ENCODE measurements at places on chromosomes 11 and 22. TPM values are rescaled to one million over a fixed set of nuclear protein-coding genes. Genes with fewer than 3 reads are reported as not detected.
A peak's percentile ranks its signal among the peaks of the same experiment; 100 is the strongest.

DNA sequence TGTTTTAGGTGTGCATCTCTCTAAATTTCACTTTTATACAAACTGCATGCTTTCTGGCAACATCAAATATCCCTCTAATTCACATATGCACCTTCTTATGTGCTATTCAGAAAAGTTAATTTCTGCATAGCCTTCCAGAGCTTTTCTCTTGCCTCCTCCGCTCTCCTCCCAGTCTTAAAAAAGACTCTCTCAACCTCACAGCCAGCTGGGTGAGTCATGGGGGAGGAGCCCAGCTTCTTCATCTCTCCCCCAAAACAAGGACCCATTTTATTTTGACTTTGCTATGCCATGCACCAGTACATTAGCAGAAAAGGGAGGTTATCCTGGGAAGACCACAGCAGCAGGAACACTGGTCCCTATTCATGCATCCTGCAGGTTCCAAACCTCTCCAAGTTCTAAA is 234.4 kb downstream of the KCNA4 start:
- DNase-seq = no peak

- no peak for DNase-seq
Measured at GRCh38 chr22:46734830-46735453, 3.1 kb downstream of the CERK start.

GRCh38 chr11:26753723-26754504 is 32.1 kb upstream of the SLC5A12 start:
- DNase-seq = peak; percentile 71

DNA sequence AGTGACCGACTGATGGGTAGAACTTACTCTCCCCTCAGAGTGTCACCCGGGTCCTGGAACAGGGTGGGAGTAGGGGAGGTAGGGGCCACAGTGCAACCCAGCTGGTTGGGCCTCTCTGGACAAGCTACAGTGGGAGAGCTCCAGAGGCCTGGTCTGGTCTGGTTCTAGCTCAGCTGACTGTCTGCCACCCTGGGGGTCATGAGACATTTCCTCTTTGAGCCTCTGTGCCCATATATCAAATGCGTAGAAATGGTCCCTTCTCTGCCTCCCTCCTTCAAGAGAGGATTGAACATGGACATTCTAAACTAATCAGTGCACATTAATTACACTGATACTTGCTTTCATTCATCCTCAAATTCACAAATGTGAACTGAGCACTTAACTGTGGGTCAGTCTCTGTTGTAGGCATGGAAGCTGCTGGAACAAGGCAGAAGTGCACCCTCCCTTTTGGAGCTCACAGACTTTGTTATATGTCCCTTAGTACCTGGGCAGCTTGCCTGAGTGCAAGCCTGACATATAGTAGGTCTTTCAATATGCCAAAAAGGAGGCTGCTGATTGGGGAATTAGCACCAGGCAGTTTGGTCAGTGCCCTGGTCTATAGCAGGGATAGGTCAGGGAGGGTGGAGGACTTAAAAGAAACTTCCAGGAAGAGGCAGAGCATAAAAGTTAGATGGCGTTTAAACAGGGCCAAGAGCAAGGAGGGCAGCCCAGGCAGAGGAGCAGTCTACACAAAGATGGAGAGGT is 25.7 kb downstream of the ARHGEF17 start:
- no peak for DNase-seq

DNA sequence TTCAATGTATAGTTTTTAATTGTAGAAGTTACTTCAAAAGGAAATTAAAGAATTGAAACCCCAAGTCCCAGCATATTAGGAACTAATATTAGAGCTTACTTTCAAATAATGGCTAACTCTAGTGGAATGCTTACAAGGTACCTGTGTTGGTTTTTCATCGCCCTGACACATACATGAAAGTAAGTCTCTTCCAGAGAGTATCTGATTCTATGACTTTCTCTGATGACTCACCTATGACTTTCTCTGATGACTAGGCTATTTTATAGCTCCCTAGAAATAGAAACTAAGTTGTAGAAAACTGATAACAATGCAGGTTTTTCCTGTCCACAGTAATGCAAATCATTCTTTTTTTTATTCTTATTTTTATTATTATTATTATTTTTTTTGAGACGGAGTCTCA is 33.6 kb upstream of the MMP7 start:
- no peak for DNase-seq

DNA sequence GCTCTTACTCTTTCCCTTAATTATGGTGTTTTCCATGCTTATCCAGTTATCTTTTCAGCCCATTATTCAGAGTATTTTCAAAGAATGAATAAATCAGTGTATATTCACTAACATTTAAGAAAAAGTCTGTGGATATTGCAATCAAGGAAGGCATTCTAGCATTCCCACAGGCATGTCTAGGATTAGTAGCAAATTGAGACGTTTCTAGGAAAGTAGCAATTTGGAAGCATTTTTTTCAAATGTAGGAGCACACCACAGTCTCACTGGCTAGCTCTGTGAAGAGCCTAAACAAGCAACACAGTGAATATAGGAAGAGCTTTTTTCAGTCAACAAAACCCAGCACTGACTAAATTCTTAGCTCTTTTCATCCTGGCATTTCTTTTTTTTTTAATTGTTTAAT is 65.4 kb downstream of the CCDC34 start:
- no peak for DNase-seq

DNA sequence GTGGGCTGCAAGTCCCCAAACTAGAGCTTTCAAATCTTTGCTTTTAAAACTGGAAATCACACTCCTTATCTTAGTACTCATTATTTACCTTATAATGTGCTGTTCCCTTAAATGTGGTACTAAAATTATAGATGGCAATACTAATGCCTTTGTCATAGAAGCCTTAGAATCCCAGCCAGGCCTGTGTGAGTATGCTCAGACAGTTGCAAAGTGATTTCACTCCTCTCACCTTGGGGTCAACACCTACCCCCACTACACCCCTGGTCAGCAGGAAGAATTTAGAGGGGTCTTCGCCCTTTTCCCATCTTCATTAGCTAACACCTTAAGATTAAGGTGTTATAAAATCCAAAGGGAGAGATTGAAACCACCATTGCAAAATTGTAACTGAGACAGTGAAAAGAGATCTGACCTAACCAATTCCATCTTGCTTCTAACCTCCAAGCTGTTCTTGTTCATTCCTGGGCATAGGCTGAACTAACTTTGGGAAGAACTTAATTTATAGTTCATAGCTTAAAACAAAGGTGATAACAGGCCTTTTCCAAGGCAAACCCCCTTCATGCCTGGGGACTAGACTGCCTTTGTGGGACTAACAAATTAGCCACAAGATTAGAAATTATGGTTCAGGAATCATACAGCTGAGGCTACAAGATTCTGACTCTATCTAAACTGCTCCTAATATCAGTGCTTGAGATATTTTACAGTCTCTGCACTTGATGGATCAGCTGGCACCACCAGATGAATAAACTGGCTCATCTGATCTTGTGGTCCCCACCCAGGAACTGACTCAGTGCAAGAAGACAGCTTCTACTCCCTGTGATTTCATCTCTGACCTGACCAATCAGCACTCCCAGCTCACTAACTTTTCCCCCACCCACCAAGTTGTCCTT is 10.4 kb upstream of the MRPL17 start:
- no peak for DNase-seq

DNA sequence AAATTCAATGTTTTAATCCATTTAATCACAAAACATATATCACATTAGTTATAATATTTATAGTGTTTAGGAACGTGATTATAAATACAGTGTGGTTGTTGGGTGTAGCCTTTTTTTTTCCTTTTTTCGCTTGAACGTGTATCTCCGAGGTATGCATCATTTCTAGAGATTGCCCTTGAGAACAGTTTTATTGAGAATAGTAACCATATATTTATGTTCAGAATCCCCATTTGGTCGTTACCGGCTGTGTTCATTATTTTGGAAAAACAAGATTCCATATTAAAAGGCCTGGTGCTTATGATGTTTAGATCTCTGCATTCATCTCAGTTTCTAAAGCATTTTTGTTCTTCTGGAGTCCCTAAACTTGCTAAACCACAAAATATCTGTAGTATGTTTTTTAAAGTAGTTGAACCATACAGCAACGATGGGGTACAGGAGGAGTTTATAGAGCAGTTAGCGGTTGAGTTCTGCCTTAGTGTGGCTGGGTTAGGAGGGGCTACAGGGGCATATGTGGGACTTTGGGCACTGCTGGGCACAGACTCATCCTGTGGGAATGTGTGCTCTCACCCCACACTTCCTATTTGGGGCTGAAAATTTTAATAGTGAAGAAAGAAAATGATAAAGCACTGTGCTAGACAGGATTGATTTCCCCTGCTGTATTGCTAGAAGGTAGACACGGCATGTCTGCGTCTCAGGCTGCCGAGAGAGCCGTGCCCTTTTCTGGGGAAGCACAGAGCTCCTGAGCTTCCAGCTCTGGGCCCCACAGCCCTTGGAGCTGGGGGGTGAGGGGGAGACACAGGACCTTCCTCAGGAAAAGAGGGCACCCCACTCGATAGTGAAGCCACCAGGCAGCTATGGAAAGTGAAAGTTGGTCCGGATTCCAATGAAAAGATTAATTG is 81.5 kb upstream of the PPARA start:
- no peak for DNase-seq

GRCh38 chr11:47924184-47924691 is 56.1 kb upstream of the PTPRJ start:
- DNase-seq = no peak

DNA sequence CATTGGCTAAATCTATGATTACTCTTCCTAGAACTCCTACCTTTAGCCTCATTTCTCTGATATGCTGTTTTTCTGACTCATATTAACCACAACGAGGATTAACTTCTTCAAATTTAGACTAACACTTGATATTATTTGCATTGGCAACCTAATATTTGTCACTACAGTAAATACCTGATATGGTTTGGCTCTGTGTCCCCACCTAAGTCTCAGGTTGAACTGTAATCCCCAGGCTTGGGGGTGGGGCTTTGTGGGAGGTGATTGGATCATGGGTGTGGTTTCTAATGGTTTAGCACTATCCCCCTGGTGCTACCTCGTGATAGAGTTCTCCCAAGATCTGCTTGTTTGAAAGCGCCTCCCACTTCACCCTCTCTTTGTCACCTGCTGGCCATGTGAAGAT is 17.1 kb upstream of the MED17 start:
- DNase-seq = no peak

GRCh38 chr22:50706481-50707125 is 31.4 kb upstream of the ACR start:
- DNase-seq = no peak

DNA sequence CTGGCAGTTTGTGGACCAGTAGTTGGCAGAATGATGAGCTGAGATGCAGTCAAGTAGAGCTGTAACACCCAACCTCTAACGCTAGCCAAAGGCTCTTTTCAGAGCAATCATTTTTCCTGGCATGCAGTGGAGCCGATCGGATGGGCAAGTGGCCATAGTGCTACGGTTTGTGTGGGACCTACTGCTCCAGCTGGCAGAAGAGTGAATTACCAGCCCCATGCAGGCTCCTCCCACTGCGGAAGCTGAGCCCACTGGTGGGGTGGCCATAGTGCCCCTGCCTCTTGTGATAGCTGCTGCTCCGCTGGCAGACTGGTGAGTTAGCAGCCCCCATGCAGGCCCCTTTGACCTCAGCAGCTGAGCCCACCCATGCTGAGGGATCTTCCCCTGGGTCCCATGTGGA is 27.0 kb upstream of the SC5D start:
- no peak for DNase-seq

- no peak for DNase-seq
Measured at GRCh38 chr11:115778928-115779650, 274.9 kb upstream of the CADM1 start.

GRCh38 chr11:130168105-130168504 is 8.5 kb downstream of the ST14 start:
- DNase-seq = no peak

- no peak for DNase-seq
Measured at GRCh38 chr11:130101661-130102060, 32.0 kb downstream of the APLP2 start.

GRCh38 chr11:80441821-80442220 is 1001.0 kb upstream of the TENM4 start:
- DNase-seq = no peak

DNA sequence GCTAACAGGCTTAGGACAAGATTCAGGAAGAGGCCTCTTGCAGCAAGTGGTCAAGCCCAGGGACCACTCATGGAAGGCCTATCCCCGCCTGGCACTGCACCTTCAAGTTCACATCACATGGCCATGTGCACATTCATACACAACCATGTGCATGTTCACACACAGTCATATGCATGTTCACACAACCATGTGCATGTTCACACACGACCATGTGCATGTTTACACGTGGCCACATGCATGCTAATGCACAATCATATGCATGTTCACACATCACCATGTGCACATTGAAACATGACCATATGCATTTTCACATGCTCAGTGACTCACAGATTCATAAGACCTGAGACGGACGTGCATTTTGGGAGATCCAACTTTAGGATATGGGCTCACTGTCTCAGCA is 28.7 kb upstream of the IL17RA start:
- no peak for DNase-seq

DNA sequence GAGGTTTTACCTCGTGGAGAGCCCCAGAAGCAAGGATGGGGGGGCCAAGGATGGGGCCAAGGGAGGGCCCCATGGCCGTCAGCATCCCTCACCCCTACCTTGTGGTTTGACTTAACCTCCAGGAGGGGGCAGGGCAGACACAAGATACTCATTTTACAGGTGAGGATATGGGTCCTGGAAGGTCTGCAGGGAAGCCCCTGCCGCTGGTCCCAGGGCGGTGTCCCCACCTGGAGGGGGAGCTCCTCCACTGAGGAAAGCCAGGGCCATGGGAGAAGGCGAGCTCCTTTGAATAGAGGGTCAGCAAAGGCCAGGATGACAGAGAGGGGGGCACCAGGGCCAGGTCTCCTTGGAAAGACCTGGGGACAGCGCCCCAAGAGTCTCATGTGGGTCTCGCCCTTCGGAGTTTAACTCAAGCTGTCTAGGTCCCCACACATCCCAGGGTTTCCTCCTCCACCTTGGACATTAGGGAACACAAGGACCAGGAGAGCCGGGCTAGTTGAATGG is 5.9 kb upstream of the ADORA2A start:
- no peak for DNase-seq

DNA sequence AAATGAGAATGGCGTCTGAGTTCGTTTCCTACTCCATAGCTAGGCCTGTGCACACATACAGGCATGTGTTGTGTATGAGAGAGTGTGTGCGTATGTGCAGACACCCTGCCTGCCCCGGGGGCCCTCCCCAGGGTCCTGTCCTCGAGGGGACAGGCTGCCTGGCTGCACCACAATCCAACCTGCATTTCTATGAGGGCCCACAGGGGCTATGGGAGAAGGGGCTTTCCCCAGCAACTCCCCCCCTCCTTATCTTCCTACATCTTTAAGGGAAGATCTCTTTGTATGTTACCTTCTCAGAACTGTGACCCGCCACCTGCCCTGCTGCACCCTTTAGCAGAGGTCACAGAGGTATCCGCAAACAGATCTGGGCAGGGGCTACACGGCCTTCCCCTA is 14.9 kb downstream of the ADORA2A start:
- DNase-seq = no peak

Gene SLC22A9
- 0.03 TPM for polyA plus RNA-seq

Gene KRTAP5-1
- polyA plus RNA-seq = 0.48 TPM

Gene TECTA
- 2.4 TPM for polyA plus RNA-seq

Gene LMO1
- polyA plus RNA-seq = 0.30 TPM

Gene DCHS1
- polyA plus RNA-seq = 41.7 TPM

Gene SNRPD3
- polyA plus RNA-seq = 203 TPM

Gene CLP1
- 15.8 TPM for polyA plus RNA-seq

Gene E2F8
- 9.8 TPM for polyA plus RNA-seq

Gene CARD10
- 29.2 TPM for polyA plus RNA-seq

Gene NUP98
- polyA plus RNA-seq = 66.6 TPM

Gene GUCY1A2
- 2.7 TPM for polyA plus RNA-seq

Data from renal pelvis (tissue), 12 donors.